ENCODE measurements at places on chromosomes 6 and 20.

GRCh38 chr20:44715499-44716308 is 535 bp downstream of the CCN5 start:
- no peak for DNase-seq

GRCh38 chr6:43793154-43793874 is 23.3 kb downstream of the VEGFA start:
- no peak for DNase-seq

- no peak for DNase-seq
Observed at GRCh38 chr6:117272032-117272866, 6.9 kb downstream of the VGLL2 start.

DNA sequence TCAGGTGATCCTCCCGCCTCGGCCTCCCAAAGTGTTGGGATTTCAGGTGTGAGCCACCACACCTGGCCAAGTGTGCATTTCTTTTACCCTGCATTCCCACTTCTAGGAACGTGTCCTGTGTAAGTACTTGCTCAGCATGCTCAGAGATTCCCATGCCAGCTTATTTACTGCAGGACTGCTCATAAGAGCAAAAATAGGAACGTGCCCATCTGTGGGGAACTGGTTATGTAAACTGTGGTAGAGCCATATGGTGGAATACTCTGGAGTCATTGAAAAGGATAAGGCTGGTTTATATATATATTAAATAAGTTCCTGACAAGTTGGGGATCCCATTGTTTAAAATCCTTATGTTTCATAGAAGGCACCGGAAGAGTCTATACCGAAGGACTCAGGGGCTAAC is 38.2 kb upstream of the FANCE start:
- no peak for DNase-seq

GRCh38 chr6:126723541-126724170 is 383.7 kb downstream of the CENPW start:
- DNase-seq = no peak

GRCh38 chr20:44732327-44732726 is 13.3 kb upstream of the KCNK15 start:
- no peak for DNase-seq

All from GM13976 (cell line).